ENCODE measurements at places on chromosomes 5 and 9.

GRCh38 chr5:145697251-145697990 is 137.7 kb downstream of the PRELID2 start:
- DNase-seq: no peak

GRCh38 chr5:160486573-160486972 is 64.9 kb downstream of the PTTG1 start:
- no peak for DNase-seq

DNA sequence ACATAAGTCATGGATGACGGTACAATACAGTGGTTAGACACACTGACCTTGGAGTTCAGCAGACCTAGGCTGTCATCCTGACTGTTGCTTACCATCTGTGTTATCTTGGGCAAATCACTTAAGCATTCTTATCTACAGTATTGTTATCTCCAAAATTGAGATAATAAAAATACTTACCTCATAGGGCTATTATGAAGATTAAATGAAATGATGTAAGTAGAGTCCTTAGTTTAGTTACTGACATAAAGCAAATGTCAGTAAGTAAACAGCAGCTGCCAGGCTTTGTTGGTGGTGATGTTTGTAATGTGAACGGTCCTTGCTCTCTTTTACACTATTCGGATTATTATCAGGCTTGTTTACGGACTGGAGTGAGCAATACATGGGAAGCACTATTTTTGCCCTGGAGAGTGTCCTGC is 107.3 kb upstream of the DPYSL3 start:
- DNase-seq: no peak

- no peak for DNase-seq
Observed at GRCh38 chr9:90783552-90783951, 18.1 kb upstream of the SYK start.

DNA sequence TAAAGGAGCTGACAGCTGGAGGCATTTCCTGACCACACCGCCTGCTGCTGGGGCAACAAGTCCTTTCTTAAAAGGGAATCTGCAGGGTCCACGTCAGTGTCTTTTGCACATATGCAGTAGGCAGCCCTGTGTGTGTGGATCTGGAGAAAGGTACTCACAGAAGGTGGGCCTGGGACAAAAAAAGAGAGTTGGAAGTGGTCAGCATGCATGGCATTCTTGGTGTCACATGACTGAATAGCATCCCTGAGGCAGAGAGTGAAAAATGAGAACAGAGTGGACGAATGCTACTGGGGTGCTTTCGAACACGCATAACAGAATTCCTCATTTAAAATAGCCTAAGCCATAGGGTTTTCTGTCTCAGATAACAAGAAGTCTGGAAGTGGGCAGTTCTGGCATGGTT is 47.0 kb downstream of the DNAJC21 start:
- no peak for DNase-seq

DNA sequence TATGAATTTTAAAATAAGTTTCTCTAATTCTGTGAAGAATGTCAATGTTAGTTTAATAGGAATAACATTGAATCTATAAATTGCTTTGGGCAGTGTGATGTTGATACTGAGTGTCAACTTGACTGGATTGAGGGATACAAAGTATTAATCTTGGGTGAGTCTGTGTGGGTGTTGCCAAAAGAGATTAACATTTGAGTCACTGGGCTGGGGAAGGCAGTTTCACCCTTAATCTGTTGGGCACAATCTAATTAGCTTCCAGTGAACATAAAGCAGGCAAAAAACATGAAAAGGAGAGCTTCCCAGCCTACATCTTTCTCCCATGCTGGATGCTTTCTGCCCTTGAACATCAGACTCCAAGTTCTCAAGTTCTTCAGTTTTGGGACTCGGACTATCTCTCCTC is 832.0 kb upstream of the ARRDC3 start:
- DNase-seq: no peak

GRCh38 chr9:14346231-14346791 is 32.4 kb upstream of the NFIB start:
- no peak for DNase-seq

- DNase-seq: no peak
Observed at GRCh38 chr5:172940268-172941066, 18.8 kb upstream of the RPL26L1 start.

- no peak for DNase-seq
Observed at GRCh38 chr9:84266087-84266561, 74.4 kb downstream of the SLC28A3 start.

DNA sequence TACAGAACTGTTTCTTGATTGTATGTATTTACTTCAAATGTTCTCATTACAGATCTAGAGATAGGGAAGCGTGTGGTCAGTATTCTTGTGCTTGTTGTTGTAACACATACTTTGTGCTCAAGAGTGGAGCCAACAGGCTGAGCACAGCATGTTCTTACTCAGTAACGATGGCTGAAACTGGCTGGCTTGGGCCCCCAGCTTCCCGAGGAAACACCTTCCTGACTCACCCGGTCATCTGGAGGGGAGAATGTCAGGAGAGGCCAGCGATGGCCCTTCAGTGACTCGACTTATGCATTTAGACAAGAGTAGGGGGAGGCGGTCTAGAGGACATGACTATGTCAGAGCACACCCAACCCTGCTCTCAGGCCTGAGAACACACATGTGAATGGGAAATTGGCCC is 25.6 kb downstream of the ZNF474 start:
- no peak for DNase-seq

DNA sequence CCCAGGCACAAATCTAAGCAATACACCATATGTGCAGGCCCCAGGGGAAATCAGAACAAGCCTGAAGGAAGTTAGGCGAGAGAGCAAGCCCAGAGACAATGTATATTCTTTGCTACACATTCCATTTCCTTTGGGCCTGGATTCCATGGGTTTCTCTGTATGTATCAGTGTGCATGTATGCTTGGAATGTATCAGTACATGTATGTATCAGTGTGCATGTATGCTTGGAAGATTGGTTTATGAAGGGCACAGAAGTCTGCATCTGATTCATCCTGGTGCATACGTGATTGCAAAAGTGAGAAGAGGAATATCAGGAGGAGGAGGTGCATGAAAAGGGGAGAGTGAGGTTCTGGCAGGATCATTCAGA is 232.6 kb upstream of the ANKRD55 start:
- no peak for DNase-seq

DNA sequence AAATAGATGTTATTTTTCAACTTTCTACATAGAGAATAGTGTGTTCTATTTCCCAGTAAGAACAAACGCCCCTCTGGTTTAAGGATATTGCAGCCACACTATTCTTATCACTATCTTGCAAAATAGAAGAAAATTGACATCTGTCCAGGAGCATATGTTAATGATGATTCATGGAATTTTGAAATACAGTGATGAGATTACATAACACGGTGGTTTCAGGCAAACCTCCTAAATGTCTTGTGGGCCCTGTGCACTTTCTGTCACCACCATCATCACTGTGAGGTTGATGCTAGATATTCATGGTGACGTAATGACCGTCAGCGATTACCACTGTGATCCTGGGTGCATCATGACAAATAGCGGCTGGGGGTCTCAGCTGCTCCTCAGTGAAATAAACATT is 48.1 kb downstream of the CFAP90 start:
- no peak for DNase-seq

- DNase-seq: no peak
Observed at GRCh38 chr5:16025681-16026080, 153.9 kb downstream of the MARCHF11 start.

- no peak for DNase-seq
Observed at GRCh38 chr5:150488519-150489359, 19.2 kb upstream of the NDST1 start.

- no peak for DNase-seq
Observed at GRCh38 chr9:122389799-122390481, 19.1 kb downstream of the PTGS1 start.

DNA sequence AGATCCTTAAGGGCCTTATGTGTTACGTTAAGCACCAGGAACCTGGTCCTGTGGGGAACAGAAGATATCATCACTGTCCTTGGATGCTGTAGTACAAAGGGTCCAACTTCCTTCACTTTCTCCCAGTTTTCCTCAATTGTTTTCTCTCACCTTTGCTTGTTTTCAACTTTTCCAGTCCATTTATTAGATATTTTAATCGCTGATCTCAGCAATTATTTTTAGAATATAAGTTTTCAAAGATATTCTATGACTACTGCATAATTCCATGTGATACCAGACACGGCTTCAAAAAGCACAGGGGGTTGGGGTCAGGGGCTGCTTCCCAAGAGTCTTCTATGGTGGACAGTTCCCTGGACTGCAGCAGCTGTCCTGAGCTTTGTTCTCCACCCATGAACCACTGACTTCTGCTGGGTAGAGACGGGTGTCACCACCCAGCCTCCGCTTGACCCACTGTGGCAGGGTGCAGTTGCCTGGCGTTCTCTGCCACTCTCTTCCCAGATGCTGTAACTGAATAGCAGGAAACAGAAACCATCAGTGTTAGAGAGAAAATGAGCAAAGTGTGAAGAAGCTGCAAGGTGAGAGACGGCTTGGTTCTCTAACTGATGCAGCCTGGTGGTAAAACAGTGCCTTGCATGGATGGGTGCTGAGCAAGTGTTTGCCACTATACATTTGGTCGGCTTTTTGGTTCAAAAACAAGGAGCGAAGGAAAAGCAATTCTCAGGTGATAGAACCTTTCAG is 383.0 kb downstream of the RAB3C start:
- no peak for DNase-seq

DNA sequence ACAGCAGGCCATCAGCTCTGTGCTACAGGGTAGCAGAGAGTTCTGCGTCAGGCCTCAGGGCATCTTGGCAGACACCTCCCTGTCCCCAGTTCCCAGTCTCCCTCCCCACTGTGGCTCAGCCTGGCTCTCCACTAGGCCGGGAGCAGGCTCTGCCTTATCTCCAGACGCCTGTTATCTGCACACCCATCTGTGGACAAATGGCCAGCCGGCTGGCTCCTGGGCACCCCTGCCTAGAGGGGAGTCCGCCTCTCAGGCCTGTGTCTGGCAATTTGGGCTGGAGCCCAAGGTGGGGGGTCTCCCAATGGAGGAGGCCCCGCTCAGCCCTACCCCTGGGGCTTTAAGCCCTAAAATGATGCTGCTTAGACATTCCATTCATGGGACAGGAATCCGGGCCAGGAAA is 39.2 kb upstream of the HAND1 start:
- DNase-seq: no peak

GRCh38 chr9:120891884-120892747 is 15.1 kb upstream of the PHF19 start:
- no peak for DNase-seq

GRCh38 chr9:117021906-117022305 is 334.8 kb downstream of the TRIM32 start:
- no peak for DNase-seq

- no peak for DNase-seq
Observed at GRCh38 chr5:132814503-132815294, 1.6 kb downstream of the SOWAHA start.

DNA sequence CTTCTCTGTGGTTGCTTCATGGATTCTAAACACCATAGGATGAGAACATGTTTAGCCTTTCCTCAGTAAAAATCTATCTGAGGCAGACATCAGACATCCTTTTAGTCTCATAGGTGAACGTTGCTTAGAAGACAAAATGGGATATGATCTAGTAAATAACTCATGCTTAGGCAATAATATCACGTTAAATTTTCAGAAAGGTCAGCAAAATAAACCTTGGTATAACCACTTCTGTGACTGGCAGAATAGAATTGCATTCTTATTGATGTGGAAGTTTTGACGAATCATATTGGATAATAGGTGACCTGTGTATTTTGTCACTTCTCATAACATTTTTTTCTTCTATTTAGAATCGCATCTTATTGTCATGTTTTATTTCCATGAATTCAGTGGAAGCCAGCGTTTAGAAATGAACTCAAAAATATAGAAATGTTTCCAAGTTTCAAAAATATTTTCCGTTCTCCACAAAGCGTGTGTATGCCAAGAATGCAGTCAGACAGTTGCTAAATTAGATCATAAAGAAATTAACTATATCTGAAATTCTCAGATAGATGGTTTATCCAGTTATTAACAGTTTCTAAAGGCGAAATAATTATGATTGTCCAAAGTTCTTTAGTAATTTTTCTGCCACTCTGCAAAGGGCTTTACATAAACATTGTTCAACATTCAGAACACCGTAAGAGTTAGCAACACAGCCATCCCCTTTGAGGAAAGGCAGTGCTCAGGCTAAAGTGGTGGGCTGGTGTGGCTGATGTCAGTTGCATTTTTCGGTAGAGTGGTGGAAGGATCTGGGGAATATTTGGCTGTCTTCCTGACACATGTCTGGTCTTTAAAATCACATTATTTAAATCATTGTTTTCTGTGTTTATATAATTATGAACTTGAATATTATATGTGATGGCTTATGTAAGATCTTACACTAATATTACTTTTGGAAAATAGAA is 827.2 kb downstream of the MTRR start:
- no peak for DNase-seq

GRCh38 chr9:98455256-98456155 is 200.1 kb upstream of the TBC1D2 start:
- no peak for DNase-seq

- no peak for DNase-seq
Observed at GRCh38 chr9:134848504-134848903, 32.1 kb upstream of the FCN2 start.

GRCh38 chr5:43469671-43470391 is 13.8 kb downstream of the TMEM267 start:
- no peak for DNase-seq

- DNase-seq: no peak
Observed at GRCh38 chr5:124895236-124895635, 148.8 kb upstream of the ZNF608 start.

DNA sequence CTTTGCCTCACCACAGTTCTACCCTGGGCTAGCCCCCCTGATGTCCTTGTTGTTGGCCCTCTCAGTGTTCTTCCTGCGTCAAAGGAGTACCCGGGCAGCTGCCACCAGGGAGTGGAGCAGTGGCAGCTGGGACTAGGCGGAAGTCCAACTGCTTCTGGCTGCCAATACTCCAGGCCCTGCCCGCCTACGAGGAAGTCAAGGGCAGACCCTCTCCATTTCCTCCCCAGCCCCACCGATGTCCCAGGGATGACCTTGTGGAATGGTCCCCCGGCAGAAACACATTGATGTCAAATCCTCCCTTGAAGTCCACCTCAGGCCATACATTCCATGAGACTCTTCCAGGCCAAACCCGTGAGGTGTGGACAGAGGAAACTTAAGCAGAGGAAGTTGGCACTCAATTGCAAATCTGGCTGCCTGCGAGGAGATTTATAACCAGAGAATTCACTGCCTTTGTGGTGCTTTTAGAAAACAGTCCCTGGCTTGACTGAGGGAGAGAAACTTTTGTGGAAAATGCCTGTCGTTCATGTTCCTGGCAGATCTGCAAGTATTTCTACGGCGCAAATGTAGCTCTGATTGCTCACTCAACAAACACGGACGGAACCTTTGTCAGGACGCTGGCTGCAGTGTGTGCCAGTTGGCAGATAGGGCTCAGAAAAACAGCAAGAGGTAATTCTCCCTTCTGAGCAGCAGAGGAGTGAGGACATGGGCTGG is 339.7 kb downstream of the RAB3C start:
- DNase-seq: no peak

- DNase-seq: no peak
Observed at GRCh38 chr9:4102078-4102477, 197.8 kb downstream of the GLIS3 start.

- DNase-seq: no peak
Observed at GRCh38 chr5:142486581-142486980, 161.8 kb upstream of the SPRY4 start.

All from activated CD8-positive, alpha-beta memory T cell treated with anti-CD3 and anti-CD28 coated beads for 1 hour (primary cell).